GM12891 (cell line): ENCODE measurements at places on chromosomes 13 and 19.
A peak's percentile ranks its signal among the peaks of the same experiment; 100 is the strongest.

- no peak for DNase-seq
These were observed 177.3 kb upstream of the SGCG start for GRCh38 chr13:23003446-23003845.

DNA sequence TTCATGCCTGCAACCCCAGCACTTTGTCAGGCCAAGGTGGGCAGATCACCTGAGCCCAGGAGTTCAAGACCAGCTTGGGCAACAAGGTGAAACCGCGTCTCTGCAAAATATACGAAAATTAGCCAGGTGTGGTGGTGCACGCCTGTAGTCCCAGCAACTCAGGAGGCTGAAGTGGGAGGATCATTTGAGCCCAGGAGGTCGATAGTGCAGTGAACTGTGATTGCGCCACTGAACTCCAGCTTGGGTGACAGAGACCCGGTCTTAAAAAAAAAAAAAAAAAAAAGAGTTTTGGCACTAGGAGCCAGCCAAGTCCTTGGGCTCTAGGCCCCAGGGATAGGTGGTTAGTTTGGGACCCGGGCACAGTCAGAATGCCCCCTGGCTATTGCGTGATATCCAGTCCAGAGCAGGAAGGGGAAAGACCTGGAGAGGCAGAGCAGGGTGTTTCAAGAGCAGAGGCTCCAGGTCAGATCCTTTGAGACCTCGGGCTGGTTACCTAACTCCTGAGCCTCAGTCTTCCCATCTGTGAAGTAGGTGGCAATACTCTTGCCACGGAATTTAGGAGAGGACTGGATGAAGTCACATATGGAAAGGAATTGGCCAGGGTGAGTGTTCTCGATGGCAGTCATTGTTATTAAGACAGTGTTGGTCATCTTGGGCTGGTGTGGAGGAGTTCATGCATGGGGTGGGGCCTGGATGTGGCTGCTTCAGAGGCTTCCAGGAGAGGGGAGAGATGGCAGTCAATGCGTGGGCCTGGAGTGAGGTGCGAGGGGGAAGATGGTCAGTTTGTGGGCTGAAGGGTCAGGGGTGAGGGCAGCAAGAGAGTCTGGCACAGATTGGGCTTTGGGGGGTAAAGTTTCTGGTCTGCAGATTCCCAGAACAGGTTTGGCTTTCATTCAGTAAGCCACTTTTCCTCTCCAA, 2.8 kb downstream of the PPP1R37 start:
- no peak for DNase-seq

DNA sequence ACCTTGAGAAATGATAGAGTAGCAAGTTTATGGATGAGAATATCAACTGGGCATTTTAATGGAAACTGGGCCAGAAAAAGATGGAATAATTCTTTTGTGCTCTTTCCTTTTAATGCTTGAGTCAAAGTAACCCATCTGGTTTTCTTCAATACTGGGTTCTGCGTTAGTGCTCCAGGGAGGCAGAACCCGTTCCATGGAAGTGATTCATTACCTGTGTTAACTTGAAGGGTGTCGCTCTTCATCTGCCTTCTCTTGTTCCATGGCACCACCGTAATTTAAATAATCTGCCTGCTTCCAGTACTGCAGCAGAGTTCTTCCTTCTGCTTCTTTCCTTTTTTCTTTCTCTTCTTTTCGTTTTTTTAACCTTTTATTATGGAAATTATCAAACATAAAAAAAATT, 14.7 kb upstream of the USP12 start:
- DNase-seq = no peak

DNA sequence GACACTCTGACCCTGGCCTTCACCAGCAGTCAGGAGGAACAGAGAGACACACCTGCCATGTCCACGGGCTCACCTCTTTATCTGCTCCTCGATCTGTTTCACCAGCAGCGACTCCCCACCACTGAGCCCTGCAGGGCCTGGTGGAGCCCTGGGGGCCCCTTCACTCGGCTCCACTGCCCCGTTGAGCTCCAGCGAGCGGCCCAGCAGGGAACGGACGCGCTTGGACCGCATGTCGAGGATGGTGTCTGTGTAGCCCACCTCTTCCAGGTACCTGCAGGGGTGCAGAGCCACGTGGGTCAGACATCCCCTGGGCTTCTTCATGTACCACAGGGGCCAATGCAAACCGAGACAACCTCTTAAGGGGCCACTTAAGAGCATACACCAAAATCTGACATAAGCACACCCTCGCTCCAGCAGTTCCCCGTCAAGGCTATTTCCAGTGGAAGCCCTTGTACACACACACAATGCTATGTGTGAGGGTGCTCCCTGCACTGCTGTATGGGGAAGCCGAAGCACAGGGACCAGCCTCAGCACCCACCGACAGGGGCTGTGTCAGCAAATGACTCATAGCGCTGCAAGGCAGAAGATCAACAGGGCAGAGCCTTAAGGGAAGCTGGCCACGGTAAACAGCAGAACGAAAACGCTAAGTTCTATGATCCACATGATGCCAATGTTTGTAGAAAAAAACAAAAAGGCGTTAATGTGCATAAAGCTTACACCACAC, 12.7 kb upstream of the FKRP start:
- no peak for DNase-seq

GRCh38 chr19:58400916-58401839, 5.7 kb downstream of the RNF225 start:
- peak; percentile 99 for DNase-seq

DNA sequence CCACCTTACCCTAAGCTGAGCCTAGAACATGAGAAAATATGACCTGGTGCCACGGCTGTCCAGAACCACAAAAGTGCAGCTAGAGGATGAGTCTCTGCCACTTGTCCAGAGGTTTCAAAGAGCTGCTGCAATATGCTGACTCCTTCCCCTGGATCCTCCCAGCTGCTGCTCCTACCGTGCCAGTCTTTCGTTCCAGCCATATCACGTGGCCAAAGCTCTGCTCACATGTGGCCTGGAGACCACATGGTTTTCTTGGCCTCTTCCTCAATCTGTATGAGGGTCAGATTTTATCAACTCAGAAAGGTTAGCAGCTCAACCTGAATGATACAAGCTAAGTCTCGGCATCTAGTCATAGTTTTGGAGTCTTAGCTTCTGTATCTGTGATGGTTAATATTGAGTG, 3.2 kb upstream of the SACS start:
- DNase-seq = no peak

- no peak for DNase-seq
These were observed 719 bp upstream of the GRK1 start for GRCh38 chr13:113666329-113666670.

DNA sequence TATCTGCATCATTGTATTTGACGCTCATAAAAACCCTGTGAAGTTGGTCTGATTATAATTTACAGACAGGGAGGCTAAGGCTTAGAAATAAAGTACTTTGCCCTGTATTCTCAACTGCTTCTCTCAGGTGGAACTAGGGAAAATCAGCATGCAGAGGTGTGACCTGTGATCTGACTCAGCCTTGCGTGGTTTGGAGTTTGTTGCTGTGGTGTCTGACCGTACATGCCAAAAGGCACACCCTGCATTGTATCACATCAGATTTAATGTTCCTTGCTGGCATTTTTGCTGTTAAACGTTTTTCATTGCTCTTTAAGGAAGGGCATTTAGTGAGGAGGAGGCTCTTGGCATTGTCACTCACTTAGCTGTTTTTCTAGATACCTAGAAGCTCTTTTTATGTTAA, 58.8 kb upstream of the C1QTNF9B start:
- no peak for DNase-seq

DNA sequence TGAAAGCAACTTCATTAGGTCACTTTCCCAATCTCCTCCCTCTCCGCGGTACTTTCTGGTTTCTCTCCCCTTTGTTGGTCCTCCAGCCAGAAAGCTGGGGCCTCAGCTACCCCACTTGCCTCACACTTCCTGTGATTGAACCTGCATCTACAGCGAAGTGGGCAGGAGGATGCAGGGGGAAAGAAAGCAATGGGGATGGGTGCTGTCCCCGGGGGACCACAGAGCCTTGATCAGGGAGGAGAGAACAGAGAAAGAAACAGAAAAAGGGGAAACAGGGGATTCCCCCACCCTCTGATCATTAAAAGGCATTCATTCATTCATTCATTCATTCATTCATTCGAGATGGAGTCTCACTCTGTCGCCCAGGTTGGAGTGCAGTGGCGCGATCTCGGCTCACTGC, 74.2 kb downstream of the TRPM4 start:
- DNase-seq = no peak

- DNase-seq = no peak
These were observed 4.1 kb upstream of the CIRBP start for GRCh38 chr19:1264801-1265614.

GRCh38 chr13:103157016-103157415, 90.8 kb upstream of the SLC10A2 start:
- no peak for DNase-seq

GRCh38 chr19:29681422-29682235, 16.4 kb downstream of the PLEKHF1 start:
- DNase-seq = no peak

GRCh38 chr19:48443731-48444128, 2.1 kb upstream of the GRWD1 start:
- DNase-seq = no peak

- peak; percentile 21 for DNase-seq
These were observed 752 bp downstream of the ZMYM5 start for GRCh38 chr13:19862481-19863313.

GRCh38 chr13:71851498-71852409, 15.2 kb downstream of the DACH1 start:
- DNase-seq = no peak

- no peak for DNase-seq
These were observed 191.0 kb upstream of the HTR2A start for GRCh38 chr13:47087841-47088240.

- no peak for DNase-seq
These were observed 85.8 kb downstream of the RAB20 start for GRCh38 chr13:110475550-110476219.

GRCh38 chr19:46786236-46787039, 2.0 kb downstream of the SLC1A5 start:
- DNase-seq = peak; percentile 66

DNA sequence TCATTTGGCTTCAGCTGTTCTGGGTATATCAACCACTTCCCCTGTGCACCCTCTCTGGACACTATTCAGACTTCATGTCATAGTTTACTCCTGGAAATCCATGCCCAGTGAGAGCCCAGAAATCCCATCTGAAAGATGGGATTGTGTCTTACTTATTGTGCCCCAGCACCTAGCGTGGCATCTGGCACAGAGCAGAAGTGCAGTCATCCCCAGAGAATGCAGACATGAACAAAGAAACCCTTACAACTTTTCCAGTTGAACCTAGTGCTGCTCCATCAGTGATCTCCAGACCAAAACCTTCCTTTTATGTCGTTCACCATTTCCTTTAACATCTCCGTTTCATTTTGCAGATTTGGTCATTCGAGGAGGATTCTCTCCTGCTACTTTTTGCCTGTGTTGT, 60.6 kb downstream of the MBNL2 start:
- DNase-seq = no peak

DNA sequence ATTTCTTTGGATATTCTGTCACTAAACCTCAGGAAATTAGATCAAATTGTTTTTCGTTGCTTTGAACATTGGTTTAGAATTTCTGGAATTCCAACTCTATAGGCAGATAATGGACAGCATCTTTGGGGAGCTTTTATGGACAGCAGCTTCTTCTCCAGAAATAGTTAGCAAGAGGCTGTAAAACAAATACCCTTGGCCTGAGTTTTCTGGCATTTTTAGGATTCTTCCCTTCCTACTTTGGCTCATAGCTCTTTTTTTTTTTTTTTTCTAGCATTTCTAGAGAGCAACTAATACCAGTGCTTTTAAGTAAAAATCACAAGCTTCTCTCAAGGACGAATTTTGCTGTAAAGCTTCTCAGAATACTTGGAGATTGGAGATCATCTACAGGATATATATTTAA, 169.8 kb upstream of the SPRY2 start:
- no peak for DNase-seq

- DNase-seq = no peak
These were observed 412 bp downstream of the IRS2 start for GRCh38 chr13:109785892-109786450.

GRCh38 chr19:43984687-43985000, 656 bp downstream of the ZNF155 start:
- no peak for DNase-seq

DNA sequence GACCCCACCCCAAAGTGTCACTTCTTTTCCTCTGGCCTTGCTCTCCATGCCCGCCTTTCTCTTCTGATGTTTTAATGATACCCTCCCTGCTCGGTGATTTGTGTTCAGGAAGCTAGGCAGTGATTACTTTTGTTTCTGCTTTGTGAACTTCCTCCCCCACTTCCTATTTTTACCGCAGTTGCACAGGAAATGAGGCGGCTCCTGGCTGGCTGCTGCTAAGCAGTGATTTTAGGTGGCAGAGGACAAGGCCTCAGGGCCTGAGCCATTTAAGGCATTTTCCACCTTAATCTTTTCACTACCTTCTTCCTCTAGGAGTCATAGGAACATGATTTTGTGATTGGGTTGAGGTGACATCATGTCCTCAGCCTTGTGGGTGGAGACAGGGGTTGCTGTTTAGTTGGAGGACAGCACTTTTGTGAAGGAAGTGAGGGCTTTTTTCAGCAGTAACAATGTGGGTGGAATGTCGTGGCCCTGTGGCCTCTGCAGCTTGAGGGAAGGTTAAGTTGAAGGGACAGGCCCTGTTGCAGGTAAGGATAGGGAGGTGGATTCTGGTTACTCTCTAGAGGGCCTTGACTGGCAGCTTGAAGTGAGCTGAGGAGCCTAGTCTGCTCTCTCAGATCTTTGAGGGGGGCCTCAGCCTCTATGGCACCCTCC, 15.7 kb downstream of the GARRE1 start:
- DNase-seq = peak; percentile 35

DNA sequence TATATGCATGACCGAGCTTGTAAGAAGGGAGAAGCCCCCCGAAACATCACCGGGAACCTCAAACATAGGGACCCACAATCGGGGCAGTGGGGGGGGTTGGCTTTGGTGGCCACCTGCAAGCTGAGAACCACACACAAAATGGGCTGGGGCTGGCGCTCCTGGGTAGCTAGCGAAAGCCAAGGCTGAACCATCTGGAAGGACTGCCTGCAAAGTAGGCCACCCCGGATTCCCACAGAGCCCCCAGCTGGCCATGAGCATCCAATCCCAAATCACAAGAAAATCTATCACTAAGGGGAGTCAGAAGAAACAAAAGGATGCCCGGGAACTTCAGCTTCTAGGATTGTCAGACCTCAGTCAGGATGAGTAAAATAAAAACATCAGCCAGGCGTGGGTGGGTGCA, 2.8 kb upstream of the PSPN start:
- DNase-seq = no peak

GRCh38 chr13:105333416-105333815, 1202.0 kb downstream of the EFNB2 start:
- DNase-seq = no peak

GRCh38 chr19:1560286-1560882, 7.7 kb downstream of the MEX3D start:
- DNase-seq = no peak

DNA sequence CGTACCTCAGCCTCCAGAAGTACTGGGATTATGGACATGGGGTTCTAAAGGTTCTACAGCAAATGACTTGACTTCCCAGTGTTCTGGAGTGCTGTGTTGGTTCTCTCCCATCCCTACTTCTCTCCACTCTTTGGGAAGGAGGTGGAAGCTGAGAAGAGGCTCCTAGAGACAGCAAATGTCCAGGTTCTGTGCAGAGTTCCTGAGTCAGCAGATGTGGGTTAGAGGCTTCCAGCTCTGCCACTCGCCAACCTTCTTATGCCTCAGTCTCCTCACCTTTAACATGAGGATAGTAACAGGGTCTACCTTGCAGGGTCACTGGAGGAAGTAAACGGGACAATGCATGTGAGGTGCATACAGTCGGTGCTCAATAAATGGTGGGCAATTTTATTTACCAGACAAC, 80.5 kb upstream of the VSTM2B start:
- no peak for DNase-seq
